ENCODE measurements at places on chromosomes 5 and 9.

DNA sequence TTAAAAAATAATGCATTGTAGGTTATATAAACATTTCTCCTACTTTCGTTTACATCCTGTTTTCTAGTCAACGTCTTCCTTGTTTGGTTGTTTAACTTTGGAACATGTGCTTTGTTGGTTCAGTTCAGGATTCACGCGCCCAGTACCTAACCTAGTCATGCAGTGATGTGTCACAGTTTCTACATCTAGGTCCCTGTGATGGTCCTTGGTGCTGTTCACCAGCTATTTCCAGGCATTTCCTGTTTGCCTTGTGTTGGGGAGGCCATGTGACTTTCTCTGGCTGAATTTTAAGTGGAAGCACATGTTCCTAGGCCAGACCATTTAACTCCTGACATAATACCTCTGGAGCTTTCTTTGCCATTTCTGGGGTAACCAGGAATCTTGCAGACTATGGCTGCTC lies 292.3 kb downstream of the SMARCA2 start:
- DNase-seq: no peak

DNA sequence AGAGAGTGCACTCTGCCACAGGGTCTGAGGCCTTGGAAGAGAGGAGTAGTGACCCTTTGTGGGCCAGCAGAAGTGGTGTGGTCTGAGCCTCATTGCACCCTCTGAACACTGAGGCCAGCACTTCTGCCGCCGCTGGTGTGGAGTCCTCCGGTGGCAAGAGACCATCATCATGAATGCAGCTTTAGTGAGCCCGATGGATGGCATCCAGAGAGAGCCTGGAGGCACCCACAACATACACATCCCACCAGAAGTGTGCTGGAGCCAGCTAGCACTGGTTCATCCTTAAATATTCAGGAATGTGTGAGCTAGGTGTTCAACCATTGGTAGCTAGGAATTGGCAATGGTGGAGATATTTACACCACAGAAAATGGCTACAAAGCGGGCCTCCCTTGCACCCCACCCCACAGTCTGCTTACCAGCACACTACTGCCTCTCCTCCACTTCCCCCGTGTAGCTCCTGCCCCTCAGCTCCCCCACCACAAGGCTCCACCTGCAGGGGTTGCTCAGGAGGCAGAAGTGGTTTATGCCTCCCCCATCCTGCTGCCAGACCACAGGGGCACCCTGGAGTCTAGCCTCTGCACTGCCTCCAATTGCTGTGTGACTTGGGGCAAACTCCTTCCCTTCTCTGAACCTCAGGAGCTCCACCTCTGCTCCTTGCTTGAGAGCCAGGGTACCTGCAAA lies 16.4 kb downstream of the SLC6A7 start:
- no peak for DNase-seq

DNA sequence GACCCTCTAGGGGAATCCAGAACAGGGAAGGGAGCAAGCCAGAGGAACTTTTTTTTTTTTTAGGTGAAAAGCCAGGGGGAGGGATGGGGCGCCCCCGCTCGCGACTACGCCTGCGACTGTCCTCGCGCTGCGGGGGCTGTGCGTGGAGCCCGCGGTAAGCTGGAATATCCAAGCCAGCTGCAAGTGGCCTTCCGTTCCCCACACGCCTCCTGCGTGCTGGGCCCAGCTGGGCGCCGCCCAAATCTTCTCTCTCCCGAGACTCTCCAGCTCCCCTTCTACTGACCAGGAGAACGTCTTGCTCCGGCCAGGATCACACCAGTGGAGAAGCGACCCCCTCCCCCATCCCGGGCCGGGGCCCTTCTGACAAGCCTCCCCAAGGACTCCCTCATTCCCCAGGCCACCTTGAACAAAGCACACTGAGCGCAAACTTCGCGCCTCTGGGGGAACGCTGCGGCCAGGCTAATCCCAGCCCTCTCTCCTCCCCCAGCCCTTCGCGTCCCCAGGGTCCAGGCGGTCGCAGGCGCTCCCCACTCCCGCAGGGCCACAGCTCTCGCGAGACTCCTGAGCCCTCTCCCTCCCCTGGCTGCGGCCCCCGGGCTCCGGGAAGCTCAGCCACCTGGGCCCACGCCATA lies 6.6 kb downstream of the BARX1 start:
- DNase-seq: no peak

GRCh38 chr5:75551471-75551870 lies 39.8 kb downstream of the POLK start:
- no peak for DNase-seq

DNA sequence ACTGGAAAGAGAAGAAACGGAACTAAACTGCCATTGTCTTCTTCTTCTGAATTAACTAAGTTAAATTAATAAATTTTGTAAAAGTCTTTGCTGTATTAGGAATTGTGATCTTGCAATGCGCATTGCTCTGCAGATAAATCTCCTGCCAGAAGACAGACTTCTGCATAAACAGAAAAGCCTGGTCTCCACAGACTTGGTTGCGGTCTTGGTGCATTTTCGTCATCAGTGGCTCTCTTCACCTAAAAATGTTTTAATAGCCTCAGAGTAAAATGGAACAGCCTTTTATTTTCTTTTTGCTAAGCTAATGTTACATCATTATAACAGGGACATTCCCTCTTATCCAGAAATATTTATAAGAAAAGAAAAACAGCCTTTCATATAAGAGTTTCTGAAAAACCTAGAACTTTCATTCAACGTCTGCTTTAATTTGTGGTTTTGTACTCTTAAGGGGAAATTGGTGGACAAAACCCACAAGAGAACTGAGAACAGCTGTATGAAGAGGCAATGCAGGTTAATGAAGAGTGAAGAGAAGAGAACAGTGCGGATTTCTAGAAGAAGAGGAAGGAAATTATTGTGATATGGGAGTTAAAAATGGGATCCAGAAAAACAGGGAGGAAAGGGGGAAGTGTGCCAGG lies 10.1 kb downstream of the IFNA5 start:
- no peak for DNase-seq
